Endothelial cell (in vitro differentiated cells): ENCODE measurements at places on chromosomes 5 and 9.

DNA sequence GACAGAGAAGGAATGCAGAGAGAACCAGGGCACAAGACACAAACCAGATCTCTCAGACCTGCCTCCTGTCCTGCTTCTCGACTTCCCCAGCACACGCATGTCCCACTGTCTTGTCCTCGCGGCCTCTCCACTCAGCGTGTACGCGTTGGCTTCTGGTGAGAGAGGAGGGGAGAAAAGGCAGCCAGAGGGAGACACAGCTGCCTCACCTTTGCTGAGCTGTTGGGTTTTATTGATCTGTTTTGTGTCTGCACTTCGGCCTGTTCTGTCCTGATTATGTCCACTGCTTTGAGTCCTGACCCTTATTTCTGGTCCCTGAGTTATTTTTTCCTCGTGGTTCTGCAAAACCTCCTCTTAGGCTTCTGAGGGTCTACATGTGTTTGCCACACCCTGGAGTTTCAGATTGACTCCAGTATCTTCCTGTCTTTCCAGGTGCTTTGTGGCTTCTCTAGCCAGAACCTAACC lies 87.5 kb upstream of the AGXT2 start:
- no peak for DNase-seq

- no peak for DNase-seq
These were observed 13.6 kb upstream of the CNTLN start for GRCh38 chr9:17121264-17121663.

DNA sequence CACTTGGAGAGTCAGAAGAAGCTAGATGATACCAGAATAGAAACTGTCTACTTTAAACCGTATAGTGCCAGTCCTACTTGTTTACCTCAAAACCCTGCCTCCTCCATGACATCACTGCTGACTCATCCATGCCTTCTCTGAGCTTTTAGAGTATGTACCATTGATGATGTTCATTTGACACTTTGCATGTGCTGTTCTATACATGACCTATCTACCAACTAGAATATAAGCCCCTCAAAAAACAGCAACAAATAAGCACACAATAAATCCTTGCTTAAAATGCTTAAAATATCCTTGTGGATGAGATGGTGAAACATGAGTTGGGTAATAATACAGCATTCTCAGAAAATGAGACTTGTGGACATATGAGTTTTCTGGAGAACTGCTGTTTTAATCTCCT lies 2.6 kb downstream of the CTNNAL1 start:
- no peak for DNase-seq

GRCh38 chr5:54325610-54326311 lies 15.4 kb upstream of the ARL15 start:
- no peak for DNase-seq

DNA sequence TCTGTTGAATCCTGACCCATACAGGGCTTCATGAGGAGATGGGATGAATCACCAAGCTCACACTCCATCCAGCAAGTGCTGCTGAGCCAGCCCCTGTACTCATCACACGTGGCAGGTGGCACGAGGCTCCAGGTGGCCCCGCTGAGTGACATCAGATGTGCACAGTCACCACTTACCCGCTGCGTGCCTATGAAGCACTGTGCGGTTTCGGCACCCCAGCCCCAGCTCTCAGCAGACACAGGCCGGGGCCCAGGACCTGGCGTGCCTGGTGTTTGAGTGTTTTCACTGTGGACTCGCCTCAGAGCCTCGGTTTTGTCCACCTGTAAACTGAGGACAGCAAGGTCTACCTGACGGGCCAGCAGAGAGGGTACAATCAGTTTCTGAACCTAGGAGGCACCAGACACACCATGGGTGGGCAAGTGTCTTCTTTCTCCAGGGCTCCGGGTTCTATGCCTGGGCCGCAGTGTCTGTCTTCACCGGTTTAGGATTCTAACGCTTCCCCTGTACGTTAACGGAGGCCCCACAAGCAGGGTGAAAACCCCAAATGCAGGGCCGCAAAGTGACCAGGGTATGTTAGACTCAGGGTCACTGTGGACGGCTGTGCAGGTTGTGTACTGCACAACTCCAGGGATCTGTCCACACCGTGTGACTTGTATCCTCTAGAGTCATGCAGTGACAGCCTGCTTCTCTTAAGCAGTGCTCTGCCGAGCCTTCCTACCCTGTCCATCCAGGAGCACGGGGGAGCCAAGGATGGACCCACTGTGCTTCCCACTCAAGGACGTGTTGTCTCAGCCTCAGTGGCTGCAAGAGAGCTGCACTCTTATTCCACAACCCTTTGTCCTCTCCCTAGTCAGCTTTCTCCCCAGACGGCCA lies 44.3 kb upstream of the COL5A1 start:
- DNase-seq: peak; percentile 4

- DNase-seq: no peak
These were observed 2.1 kb downstream of the RNU6ATAC start for GRCh38 chr9:134162212-134162775.

DNA sequence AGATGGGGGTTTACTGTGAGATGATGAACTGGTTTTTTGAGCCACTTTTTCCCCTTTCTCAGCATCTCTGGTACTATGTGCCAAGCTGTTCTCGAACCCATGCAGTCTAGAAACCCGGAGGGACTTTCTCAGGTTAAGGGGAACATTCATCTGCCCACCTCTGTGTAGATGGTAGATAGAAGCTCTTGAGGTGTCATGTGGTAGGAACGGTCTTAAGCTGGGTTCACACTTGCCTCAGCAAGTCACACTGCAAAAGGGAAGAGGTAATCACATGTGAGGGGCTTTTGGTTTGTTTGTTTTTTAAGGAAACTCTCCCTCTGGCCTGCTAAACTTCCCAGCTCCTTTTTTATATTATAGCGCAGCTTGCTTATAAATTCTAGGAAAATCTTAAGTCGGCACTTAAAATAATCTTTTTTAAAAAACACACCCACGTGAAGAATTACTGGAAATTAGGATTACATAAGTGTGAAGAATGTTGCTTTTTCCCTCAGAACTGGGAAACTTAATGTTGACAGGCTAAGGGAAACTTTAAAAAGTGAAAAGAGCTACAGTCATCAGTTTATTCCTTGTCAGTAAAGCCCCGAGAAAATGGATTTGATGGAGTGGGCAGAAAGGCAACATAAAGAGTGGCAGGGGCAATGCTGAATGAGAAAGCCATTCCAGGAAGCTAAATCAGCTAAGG lies 430.3 kb downstream of the ARHGEF28 start:
- no peak for DNase-seq

GRCh38 chr5:132776938-132777208 lies 166 bp downstream of the SEPTIN8 start:
- no peak for DNase-seq

- no peak for DNase-seq
These were observed 10.7 kb downstream of the IFNA5 start for GRCh38 chr9:21294364-21294774.

GRCh38 chr5:95090774-95091173 lies 194.1 kb downstream of the MCTP1 start:
- DNase-seq: no peak

DNA sequence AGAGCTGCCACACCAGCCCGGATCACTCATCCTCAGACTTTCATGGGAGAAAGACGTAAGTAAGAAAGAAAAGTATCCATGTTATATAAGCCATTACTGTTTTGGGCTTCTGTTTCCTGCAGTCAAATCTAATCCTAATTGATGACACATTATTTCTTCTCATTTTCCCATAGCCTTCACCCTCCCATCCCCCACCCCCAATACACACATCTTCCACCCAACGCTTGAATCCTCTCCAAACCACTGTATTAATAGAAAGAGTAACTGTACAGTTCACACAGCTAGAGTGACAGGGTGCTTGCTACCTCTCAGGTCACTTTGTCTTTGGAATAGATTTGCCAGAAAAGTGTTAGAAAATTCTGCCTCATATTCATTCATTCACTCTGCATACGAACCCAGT lies 69.3 kb upstream of the IL17B start:
- no peak for DNase-seq
